ENCODE measurements at places on chromosomes 12 and 14. TPM values are rescaled to one million over a fixed set of nuclear protein-coding genes. Genes with fewer than 3 reads are reported as not detected.

Gene BCL7A
- total RNA-seq = 5.0 TPM

Gene CCDC88C
- total RNA-seq = 0.70 TPM

Gene IL26
- 0.35 TPM for total RNA-seq

Gene SETD1B
- total RNA-seq = 1.5 TPM

Gene NTS
- total RNA-seq = not detected
